ENCODE measurements at places on chromosomes 11 and 22.
A peak's percentile ranks its signal among the peaks of the same experiment; 100 is the strongest.

GRCh38 chr11:5815534-5815933, 6.8 kb downstream of the OR52N2 start:
- DNase-seq = no peak

- peak; percentile 87 for DNase-seq
These were observed 97.3 kb upstream of the AKIP1 start for GRCh38 chr11:8813658-8814057.

- no peak for DNase-seq
These were observed 61.4 kb downstream of the LIF start for GRCh38 chr22:30185129-30185528.

GRCh38 chr11:117664897-117665296, 132.1 kb downstream of the DSCAML1 start:
- no peak for DNase-seq

GRCh38 chr22:44160421-44160820, 20.3 kb upstream of the PARVG start:
- DNase-seq = no peak

- no peak for DNase-seq
These were observed 1.6 kb downstream of the PHF21B start for GRCh38 chr22:45008186-45008681.

DNA sequence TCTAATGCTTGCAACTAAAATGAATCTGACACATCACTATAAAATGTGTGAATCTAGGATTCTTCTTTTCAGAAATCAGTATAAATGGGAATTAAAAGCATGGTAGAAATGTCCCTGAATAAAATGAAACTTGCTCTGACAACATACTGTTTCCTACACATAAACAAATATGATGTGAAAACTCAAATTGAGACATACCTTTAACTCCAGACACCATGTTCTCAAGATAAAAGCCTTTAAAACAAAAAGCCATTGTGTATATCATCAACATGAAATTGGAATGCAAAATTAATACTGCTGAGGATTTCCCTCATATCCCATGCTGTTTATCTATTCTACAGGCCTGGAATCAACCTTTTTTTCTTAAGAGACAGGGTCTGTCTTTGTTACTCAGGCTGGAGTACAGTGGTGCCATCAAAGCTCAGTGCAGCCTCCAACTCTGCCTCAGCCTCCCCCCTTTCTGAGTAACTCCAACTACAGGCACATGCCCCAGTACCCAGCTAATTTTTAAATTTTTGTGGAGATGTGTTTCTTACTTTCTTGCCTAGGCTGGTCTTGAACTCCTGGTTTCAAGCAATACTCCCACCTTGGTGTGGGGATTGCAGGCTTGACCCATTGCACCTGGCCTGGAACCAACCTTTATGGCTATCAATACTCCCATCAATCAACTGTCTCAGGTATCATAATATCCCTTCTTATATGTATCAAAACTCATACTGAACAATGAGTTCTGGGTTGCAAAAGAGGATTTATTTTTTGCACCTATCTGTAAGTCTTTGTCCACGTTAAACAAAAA, 6.7 kb downstream of the TAF1D start:
- DNase-seq = no peak

DNA sequence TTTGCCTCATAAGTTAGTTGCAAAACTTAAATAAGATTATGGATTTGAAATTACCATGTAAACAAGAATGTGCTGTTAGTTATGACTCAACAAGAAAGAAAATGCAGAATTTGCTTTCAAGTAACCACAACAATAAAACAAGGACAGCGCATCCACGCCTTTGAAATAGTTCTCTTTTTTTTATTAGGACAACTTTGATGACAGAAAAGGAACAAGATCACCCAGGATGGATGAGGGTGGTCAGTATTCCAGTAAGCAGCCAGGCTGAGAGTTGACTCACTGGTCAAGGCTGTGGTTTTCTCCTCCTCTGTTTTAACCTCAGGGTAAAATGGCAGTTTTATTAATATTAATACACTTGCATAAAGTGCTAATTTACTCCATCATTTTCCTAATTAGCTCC, 544.4 kb downstream of the OPCML start:
- DNase-seq = peak; percentile 25

- no peak for DNase-seq
These were observed 33.2 kb upstream of the FZD4 start for GRCh38 chr11:86988351-86988881.

DNA sequence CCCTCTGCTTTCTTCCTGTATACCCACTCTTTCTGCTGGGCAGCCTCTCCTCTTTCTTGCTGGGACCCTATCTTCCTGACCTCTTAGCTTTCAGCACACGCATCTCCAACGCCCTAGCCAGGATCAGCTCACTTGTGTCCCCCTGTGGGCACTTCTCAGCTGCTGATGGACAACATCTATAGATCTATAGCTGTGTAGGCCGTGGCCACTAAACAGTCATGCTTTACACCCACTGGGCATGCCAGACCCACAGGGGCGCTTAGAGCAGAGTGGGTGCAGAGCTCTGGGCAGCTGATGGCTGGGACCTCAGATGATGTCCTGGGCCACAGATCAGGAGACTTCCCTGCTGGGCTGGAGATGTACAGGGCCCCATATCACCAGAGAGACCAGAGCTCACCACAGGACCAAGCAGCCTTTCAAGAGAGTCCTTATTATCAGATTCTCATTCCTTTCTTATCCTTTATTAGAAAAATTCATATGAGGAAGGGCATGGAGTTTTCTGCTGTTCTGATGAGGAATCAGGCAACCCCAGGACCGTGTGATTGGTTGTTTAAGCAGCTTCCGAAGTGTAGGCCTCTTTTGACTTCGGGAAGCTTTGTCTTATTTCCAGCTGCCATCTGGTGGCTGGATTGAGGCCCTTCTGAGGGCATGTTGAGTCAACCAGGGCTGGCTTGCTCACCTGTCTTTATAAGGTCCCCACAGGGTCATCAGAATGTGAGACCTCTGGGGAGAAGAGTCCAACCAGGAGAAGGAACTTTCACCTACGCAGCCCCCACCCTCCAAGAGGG, 60.5 kb downstream of the OSBP2 start:
- DNase-seq = peak; percentile 77

GRCh38 chr11:74154620-74155281, 16.1 kb downstream of the C2CD3 start:
- no peak for DNase-seq

DNA sequence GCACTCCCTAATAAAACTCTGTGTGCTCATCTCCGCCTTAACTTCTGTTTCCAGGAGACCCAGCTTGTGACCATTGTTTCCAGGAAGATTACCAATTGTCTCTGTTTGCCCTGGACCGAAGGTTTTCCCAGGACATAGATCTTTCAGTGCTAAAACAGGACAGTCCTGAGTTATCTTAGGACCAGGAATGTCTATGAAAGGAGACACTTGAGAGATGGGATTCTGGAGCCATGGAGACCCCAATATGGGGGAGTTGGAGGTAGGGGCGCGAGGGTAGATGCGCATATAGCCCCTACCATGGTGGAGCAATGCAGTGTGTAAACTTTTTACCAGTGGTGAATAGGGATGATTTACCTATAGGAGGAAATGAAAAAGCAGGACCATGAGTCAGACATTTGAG, 10.2 kb upstream of the PRAME start:
- DNase-seq = no peak

DNA sequence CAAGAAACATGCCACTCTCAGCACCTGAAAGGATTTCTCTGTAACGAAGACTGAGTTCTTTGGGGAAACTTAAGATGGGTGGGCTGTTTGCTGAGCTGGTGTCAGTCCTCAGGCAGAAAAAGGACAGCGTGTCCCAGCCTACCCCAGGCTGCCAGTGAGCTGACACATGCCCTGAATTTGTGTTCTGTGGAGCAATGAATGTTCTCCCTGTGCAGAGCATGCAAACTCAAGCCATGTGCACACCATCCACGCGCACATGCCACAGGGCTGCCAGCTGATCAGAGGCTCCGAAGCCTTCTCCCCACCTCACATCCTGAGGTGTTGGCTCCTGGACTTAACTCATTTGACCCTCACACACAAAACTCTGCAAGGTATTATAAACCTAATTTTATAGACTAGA, 104.9 kb downstream of the KCNC1 start:
- no peak for DNase-seq

- peak; percentile 93 for DNase-seq
These were observed 38.3 kb upstream of the TFIP11 start for GRCh38 chr22:26550498-26551033.

GRCh38 chr11:79344753-79345294, 96.0 kb downstream of the TENM4 start:
- DNase-seq = no peak

DNA sequence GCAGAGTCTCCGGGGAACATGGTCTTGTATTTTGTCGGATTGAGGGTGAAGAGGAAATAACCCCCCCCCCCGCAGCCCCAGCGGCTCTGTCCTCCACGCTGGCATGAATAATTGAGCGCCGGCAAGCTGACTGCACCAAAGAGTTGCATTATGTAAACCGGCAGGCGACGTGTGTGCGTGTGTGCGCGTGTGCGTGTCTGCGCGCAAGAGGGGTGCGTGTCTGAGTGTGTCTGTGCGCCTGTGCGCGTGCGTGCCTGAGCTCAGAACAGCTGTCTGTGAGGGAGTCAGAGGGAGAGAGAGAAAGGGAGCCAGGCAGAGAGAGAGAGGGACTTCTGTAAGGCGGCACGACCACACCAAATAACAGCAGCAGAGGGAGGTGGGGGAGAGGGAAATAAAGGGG, 94.4 kb downstream of the SCN3B start:
- DNase-seq = peak; percentile 76

DNA sequence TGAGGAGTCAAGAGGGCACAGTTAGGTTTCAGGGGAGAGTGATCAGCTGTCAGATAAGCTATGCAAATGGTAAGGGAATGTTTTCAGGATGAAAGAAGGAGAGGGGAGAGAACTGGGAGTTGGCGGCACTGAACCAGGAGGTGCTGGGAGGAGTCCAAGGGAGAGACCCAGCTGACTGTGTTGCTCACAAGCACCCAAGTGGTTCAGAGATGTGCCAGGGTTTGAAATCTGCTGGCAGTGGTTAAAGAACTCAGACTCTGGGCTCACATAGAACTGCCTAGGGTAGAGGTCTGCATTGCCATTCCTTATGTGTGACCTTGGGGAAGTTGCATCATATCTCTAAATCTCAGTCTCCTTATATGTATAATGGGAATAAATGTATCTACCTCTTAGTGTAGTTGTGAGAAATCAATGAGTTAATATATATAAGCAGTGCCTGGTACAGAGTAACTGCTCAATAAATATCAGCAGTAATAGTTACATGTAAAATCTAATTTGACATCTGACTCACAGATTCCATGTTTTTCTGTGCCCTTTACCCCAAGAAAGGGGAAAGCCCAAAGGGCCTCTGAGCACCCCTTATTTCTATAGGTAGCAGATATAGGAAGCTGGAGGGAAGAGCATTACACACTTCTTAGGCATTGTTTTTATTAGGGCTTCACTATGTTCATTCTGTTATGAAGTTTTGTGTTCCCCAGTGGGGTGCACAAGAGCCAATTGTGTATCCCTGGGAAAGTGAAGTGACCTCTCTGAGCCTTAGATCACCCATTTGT, 66.9 kb upstream of the SESN3 start:
- DNase-seq = no peak

GRCh38 chr11:72871119-72871518, 56.9 kb downstream of the ATG16L2 start:
- peak; percentile 33 for DNase-seq

DNA sequence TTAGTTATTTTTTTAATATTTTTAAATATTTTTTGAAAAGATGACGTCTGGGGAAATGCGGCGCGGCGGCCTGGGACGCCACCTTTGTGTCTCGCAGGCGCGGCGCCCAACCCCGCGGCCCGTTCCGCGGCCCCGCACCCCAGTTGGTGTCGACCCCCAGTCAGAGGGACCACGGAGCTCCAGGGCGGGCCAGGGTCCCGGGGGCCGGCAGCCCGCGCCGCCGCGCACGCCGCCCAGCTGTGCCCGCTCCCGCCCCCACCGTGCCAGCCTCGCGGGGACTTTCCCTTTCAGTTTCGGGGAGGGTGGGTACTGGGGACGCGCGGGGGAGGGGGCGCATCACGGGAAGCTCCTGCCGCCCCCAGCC, 1.6 kb downstream of the CCND1 start:
- no peak for DNase-seq

Data from fibroblast of skin of back (primary cell).